ENCODE measurements at places on chromosomes 3 and 15.

DNA sequence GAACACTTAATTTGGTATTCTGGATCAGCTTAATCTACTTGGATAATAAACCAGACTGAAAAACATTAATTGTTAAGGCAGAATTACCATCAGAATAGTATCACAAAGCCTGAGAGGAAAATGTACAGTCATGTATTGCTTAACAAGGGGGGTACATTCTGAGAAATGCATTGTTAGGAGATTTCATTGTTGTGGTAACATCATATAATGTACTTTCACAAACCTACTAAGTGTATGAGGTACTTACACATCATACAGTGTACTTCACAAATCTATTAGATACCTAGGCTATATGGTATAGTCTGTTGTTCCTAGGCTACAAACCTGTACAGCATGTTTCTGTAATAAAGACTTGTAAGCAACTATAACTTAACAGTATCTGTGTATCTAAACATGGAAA, 68.2 kb downstream of the NBEAL2 start:
- DNase-seq = no peak

DNA sequence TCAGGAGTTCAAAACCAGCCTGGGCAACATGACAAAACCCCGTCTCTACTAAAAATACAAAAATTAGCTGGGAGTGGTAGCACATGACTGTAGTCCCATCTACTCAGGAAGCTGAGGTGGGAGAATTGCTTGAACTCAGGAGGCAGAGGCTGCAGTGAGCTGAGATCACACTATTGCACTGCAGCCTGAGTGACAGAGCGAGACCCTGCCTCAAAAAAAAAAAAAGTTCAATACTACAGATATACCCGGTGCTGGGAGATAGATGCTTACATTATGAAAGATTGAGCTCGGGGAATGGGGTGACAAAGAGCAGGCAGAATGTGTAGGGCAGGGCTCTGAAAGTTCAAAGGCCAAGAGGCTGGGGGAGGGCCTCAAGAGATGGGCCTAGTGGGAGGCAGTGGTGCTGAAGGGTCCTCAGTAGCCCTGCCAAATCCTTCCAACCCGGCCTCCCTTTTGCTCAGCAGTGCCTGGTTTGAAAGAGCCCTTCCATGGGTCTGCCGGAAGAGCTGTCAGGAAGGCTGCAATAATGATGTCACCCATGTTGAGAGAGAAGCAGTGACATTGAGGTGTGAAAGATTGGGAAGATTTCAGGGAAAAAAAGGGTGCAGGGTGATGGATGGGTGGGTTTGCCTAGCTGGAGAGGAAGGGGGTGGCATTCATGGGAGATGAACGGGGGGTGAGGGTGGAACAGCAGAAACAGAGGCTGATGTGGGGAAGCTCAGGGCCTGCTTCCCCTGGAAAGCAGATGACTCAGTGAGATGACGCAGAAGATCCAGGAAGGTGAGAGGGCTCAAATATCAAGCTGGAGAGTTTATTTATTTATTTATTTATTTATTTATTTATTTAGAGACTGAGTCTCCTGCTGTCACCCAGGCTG, 20.0 kb upstream of the IREB2 start:
- no peak for DNase-seq

GRCh38 chr15:78035861-78036476, 41.5 kb downstream of the TBC1D2B start:
- DNase-seq = no peak

DNA sequence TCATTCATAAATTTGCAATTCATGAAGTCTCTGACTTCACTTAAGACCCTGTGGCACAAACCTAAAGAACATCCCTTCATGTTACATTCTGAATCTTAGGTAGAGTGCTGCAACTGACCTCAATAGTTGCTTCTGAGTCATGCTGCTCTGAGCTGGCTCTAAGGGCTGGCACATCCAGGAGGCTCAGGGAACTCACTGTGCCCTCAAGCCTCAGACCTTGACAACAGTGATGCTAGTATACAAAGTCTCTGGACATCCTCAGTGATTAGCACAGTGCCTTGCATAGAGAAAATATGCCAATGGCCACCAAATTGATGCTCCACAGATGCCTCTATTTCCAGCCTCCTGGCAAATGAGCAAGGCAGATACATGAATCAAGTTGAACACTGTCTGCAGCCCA, 740.9 kb upstream of the LMCD1 start:
- DNase-seq = no peak

- no peak for DNase-seq
These were observed 20.7 kb upstream of the KLF13 start for GRCh38 chr15:31305796-31306425.

All from stimulated activated CD4-positive, alpha-beta T cell treated with anti-CD3 and anti-CD28 coated beads, Interleukin-12 subunit alpha, Interleukin-12 subunit beta, amount 100 ng/mL, for 48 hours (primary cell).